ENCODE measurements at places on chromosomes 1 and 21. TPM values are rescaled to one million over a fixed set of nuclear protein-coding genes. Genes with fewer than 3 reads are reported as not detected.

DNA sequence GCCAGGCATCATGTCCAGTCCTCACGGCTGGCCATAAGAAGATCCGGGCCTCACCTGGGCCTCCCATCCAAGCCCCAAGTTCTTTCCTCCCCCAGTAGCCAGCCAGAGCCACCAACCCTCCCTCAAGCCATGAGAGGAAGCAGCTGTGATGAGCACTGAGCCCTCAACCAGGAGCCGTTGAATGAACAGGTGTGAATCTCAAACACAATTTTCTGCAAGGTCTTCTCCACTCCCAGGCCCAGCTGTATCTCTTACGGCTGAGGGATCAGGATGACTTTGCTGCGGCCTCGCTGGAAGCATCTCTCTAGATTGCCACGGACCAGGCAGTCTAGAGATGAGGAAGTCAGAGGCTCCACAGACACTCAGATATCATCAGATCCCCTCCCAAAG, 9.8 kb upstream of the CLDN14 start:
- no peak for DNase-seq

- no peak for DNase-seq
Observed at GRCh38 chr1:50724626-50725286, 235.3 kb downstream of the FAF1 start.

DNA sequence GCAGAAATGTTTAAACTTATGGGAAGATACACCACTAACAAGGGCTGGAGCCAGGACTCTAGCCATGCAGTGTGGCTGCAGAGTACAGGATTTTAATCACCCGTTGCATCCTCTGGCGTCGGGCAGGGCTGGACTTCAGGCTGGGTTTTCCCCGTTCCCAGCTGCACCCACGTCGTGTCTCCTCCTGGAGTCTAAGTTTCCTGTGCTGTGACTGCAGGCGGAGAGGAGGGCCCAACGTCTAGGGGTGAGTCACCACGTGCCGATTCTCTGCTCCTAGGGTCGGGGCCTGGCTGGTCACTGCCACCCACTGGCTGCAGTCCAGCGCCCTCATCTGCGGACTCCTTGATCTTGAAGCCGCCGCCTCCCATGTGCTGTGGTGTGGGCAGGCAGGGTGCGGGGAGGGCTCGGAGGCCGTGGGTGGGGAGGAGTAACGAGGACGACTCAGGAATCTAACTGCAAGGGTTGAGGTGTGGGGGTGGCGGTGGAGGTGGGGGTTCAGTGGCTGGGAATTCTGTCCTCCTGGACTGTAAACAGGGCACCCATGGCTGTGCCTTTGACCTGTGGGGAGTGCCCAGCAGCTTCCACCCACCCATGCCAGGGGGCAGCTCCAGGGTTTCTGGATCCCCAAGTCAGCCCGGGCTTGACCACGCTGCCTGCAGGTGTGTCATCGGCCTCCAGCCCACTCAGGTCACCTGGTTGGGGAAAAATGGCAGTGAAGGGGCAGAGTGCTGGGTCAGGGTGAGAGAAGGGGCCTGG, 77.8 kb downstream of the ALPL start:
- peak; percentile 71 for DNase-seq

- DNase-seq: no peak
Observed at GRCh38 chr1:165052431-165052830, 304.1 kb downstream of the LMX1A start.

DNA sequence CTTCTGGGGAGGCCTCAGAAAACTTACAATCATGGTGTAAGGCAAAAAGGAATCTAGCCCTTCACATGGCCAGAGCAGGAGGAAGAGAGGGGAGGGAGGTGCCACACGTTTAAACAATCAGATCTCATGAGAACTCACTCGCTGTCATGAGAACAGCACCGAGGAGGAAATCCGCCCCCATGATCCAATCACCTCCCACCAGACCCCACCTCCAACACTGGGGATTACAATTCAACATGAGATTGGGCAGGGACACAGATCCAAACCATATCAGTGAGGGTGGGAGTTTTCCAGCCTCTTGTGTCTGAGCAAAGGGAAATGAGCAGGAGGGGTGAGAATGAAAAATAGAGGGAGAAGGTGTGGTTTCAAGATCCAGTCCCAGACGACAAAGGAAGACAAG, 482.1 kb upstream of the VAMP3 start:
- no peak for DNase-seq

Gene ASPM
- total RNA-seq: 12.3 TPM

Gene REN
- total RNA-seq: not detected

Gene EDARADD
- total RNA-seq: 5.3 TPM

Gene UBE2U
- not detected for total RNA-seq

Gene CA6
- total RNA-seq: not detected
